Muscle of arm (tissue), 14 donors: ENCODE measurements at places on chromosomes 11 and 22. TPM values are rescaled to one million over a fixed set of nuclear protein-coding genes. Genes with fewer than 3 reads are reported as not detected.
A peak's percentile ranks its signal among the peaks of the same experiment; 100 is the strongest.

GRCh38 chr11:1267441-1268100, 41.9 kb downstream of the TOLLIP start:
- no peak for DNase-seq

Gene FADD
- 8.0 TPM for polyA plus RNA-seq

Gene LUZP2
- 1.5 TPM for polyA plus RNA-seq

GRCh38 chr22:29259253-29259899, 8.4 kb downstream of the RHBDD3 start:
- no peak for DNase-seq

Gene RBX1
- polyA plus RNA-seq, result 63.4 TPM

- DNase-seq, result no peak
Measured at GRCh38 chr11:1055990-1056771, 18.5 kb upstream of the MUC2 start.

- DNase-seq, result no peak
Measured at GRCh38 chr22:42367980-42368378, 64.2 kb downstream of the NFAM1 start.

Gene TRMU
- polyA plus RNA-seq, result 27.9 TPM

Gene C11orf91
- polyA plus RNA-seq, result not detected

DNA sequence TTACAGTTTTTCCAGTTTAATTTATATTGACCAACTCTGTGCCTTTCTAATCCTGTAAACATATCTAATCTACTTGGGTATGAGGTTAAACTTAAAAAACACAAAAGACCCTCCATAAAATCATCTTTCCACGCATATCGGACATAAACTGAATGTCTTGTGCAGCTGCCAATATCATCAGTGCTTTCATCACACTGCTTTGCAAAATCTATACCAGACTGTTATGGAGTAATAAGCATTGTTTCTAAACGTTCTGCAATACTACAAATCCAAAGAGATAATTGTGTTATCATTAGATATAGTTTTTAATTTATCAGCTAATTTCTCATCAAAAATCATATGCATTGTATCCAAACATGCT, 36.1 kb upstream of the AMPD3 start:
- no peak for DNase-seq

DNA sequence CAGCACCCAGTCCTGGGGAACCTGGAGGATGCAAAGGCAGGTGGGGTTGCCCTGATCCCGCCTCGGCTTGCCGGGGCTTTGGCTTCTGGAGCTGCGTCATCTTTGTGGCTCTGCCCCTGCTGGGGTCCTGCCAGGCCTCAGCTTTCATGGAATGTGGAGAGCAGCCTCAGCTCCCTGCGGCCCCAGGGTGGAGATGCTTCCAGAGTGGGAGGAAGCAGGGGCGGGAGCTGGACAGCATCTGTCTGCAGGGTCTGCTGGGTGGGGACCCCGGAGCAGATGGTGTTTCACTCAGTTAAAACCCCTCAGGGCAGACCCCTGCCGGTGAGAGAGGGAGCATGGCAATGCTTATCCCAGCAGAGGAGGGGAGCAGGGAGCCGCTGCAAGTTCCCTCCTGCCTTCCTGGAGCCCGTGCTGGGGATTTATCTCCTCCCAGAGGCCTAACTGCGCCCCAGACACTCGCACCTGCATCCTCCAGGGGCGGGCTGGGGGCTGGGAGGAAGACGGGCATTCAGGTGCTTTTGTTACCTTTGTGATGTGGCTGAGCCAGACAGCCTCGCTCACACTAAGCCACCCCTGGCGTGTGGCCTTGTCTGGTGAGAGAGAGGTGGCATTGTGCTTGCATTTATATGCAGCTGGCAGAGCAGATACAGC, 15.7 kb downstream of the GRIK4 start:
- DNase-seq, result peak; percentile 69

DNA sequence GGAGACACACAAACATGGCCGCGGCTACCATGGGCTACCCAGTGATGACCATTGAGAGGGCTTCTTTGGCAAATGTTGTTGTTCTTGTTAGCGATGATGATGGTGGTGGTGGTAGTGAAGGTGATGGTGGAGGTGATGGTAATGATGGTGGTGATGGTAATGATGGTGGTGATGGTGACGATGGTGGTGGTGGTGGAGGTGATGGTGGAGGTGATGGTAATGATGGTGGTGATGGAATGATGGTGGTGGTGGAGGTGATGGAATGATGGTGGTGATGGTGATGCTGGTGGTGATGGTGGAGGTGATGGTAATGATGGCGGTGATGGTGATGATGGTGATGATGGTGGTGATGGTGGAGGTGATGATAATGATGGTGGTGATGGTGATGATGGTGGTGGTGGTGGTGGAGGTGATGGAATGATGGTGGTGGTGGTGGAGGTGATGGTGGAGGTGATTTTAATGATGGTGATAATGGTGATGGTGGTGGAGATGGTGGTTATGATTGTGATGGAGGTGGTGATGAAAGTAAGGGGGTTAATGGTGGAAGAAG, 16.3 kb upstream of the WNT7B start:
- DNase-seq, result no peak

GRCh38 chr22:50376085-50376651, 33.0 kb downstream of the PPP6R2 start:
- DNase-seq, result no peak

DNA sequence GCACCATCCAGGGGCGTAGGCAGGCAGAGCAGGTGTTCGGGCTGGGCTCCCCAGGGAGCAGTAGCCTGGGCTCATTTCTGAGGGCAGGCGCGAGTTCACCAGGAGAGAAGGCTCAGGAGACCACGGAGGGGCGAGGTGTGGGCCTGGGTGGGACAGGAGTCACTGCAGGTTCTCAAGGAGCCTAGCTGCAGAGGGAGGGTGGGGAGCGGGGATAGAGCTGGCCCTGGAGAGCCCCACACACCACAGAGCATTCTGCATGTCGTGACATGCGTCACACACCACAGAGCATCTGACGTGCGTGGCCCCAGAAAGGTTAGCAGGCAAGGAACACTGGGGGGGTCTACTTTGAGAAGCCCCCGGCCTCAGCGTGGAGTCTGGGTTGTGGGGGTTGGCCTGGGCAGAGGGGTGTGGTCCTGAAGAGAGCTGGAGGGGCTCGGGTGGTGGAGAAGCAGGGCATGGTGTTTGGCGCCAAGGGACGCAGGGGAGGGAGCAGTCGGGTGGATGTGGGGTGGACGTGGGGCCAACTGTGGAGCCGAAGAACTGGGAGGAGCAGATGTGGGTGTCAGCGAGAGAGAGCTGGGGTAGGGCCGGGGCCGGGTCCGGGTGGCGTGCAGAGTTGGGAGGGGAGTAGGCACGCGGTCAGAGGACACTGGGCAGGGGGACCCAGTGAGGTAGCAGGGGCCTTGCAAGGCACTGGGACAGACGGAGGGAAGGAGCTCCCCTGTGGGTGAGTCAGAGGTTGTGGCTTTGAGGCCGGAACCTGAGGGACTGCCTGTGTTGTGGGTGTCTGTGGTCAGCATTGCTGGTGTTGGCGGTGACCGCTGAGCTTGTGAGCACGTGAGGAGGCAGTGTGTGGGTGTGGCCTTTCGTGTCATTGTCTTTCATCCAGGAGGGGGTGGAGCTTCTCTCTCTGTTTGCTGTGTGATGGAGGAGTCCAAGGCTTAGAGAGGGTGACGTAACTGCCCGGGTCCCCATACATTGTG, 25.5 kb downstream of the CTTN start:
- no peak for DNase-seq

Gene MMP13
- polyA plus RNA-seq, result not detected

GRCh38 chr22:27139935-27140511, 482.6 kb downstream of the MIAT start:
- no peak for DNase-seq

- DNase-seq, result no peak
Measured at GRCh38 chr22:25497181-25497641, 67.3 kb upstream of the GRK3 start.

GRCh38 chr11:119006656-119007055, 8.7 kb downstream of the CENATAC start:
- DNase-seq, result no peak

GRCh38 chr11:79400717-79401330, 40.0 kb downstream of the TENM4 start:
- DNase-seq, result no peak

DNA sequence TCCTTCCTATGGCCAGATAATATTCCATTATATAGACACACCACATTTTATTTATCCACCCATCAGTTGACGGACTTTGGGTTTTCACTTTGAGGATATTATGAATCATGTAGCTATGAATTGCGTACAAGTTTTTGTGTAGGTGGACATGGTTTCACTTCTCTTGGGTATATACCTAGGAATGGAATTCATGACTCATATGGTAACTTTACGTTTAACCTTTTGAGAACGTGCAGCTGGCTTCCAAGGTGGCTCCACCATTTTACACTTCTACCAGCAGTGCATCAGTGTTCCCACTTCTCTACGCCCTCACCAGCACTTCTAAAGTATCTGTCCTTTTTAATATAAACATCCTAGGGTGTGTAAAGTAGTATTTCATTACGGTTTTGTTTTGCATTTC, 112.0 kb downstream of the PLEKHA7 start:
- no peak for DNase-seq

DNA sequence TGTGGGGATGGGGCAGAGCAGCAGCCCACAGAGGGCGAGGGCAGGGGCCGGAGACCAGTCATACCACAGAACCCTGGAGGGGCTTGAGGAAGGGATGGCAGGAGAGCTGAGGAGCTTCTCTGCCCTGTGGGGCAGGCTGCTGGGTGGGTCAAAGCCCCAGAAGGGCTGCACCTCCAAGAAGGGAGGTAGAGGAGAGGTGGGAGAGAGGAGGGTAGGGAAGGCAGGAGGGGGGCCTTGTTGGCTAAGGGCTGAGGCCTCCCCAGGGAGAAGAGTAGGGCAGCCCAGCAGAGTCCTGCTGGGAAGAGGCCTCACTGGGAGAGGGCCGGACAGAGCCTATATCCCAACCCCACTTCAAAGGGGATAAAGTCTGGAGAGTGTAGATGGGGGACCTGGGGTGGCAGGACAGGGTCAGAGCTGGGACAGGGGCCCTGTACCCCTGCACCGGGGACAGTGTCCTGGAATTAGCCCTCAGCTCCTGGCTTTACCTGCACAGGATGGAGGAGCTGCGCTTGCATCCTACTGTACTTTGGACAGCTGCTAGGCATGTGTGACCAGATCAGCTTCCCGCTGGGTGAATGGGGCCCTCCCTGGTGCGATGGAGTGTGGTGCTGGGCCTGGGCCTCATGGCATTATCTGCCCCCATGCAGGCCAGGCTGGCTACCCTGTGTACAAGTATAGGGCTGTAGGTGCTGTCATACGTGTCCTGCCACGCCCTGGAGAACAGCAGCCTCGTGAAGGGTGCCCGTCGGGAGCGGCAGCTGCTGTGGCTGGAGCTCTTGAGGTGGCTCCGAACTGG, 7.3 kb downstream of the DGCR6L start:
- no peak for DNase-seq

DNA sequence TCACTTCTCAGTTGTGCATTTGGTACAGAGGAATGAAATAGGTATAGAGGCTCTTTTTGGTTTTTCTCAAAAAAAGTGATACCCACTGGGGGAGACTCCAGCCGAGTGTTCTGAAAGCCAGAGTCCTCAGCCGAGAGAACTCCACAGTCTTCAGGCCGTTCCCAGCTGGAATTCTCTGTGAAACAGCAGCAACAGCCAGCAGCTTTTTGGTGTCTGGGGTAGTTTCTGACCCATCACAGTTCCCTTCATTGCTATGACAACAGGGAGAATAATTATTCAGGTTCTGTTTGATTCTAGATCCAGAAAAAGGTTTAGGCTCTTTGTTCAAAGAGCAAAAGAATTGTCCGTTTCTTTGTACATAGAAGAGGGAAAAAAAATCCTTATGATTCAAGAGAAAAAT, 84.6 kb downstream of the C22orf31 start:
- DNase-seq, result no peak

DNA sequence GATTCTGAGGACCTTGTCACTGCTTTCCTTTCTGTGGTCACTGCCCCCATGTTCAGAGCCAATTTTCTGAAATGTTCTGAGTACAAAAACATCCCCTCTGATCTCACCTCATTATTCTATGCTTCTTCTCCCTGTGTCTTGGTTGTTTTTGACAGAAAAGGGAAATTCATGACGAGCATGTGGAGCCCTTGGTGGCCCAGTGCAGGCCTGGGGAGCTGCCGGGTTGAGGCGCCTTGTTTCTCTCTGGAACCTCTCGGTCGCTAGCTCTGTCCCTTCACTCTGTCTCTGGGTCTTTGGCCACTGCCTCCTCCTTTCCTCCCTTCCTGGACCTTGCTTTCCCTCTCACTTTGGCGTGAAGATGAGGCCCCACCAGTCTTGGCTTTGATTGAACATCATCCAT, 63.0 kb upstream of the THY1 start:
- no peak for DNase-seq

GRCh38 chr22:36480941-36481392, 473 bp downstream of the TXN2 start:
- DNase-seq, result no peak

DNA sequence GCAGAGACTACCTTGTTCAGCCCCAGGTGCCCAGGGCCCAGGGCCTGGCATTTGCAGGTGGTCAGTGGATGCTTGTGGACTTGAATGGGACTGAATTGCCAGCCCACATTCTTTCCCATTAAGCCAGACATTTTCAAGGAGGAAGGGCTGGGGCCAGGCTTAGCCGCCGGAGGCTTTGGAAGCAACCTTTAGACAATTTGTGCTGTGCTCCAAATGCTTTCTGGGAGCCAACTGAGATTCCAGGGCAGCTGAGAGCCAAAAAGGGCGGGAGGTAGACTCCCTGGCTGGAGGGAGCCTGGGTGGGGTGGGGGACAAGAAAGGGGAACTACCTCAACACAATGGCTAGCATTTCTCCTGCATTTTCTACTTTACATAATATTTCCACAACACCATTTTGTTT, 54.8 kb upstream of the TIMP3 start:
- peak; percentile 67 for DNase-seq

Gene LRRC32
- polyA plus RNA-seq, result 33.9 TPM

Gene APOA5
- polyA plus RNA-seq, result not detected

GRCh38 chr11:1457326-1457680, 29.3 kb downstream of the MOB2 start:
- DNase-seq, result no peak

DNA sequence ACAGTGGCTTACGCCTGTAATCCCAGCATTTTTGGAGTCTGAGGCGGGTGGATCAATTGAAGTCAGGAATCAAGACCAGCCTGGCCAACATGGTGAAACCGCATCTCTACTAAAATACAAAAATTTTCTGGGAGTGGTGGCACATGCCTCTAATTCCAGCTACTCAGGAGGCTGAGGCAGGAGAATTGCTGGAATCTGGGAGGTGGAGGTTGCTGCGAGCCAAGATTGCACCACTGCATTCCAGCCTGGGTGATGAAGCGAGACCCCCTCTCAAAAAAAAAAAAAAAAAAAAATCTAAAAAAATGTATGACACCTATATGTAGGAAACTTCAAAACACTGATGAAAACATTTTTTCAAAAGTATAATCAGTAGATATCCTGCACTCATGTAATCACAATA, 242.7 kb upstream of the CHORDC1 start:
- no peak for DNase-seq

Gene PGA5
- not detected for polyA plus RNA-seq

Gene GAS2
- 16.2 TPM for polyA plus RNA-seq

Gene IL10RA
- polyA plus RNA-seq, result 5.1 TPM

Gene APOL5
- 1.3 TPM for polyA plus RNA-seq

Gene OR5A1
- 0.03 TPM for polyA plus RNA-seq

DNA sequence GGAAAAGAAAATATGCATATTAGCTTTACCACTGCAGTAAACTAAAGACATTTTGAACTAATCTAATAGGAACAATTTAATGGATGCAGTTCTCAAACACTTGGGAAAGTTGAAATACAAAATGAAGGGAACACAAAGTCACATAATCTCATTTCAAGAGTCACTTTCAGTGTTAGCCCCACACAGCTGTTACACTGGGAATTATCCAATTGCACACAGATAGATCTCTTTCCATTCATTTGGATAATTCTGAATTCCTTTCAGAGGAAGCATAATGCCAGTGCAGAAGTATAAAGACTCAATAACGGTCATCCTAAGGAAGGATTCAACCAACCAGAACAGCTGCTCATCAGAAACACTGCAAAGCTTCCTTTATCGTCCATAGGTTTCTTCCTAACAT, 173.3 kb downstream of the GRIA4 start:
- no peak for DNase-seq
